ENCODE measurements at places on chromosomes 1 and 21.

DNA sequence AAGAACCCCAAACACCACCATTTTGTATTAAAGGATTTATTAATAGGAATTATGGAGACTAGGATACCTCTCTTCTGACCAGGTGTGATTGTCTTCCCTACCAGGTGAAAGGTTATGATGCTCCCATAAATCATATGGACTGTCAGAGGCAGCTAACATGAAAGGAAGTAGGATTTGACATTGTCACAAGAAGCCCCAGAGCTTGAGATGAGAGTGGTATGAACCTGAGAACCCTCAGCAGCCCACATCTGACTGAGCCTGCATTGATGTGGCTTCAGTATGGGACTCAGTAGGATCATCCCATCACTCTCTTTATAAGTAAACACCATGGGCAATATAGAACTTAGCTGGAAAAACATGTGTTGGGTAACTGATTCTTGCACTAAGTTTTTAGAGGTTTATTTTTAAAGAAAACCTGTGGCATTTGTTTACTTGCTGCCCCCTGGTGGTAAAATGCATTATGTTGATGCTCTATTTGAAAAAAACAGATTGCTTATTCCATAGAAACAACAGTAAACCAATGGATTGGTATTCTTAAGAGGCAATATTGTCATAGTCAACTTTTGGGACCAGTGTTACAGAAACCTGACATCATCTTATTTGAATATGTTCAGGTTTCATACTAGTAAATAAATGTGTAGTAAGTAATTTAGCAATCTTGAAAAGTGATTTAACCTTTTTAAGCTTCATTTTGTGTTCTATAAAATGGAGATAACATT is 16.6 kb upstream of the CACYBP start:
- no peak for DNase-seq

DNA sequence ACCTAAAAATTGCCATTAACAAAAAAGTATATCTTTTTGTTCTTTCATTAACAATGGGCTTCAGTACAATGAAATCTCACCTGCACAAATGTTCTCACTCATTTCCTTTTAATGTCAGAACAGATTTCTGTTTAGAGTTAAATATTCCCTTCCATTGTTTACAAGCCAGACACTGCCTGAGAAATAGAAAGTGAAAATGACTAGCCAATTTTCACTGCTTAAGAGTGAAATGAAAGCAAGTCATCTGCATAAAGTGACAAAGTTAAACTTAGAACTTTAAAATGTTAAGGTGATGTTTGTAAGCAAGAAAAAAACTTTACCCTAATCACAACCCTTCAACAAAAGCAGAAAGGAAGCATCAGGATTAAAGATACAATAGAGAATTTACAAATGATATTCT is 27.5 kb downstream of the COA6 start:
- no peak for DNase-seq

DNA sequence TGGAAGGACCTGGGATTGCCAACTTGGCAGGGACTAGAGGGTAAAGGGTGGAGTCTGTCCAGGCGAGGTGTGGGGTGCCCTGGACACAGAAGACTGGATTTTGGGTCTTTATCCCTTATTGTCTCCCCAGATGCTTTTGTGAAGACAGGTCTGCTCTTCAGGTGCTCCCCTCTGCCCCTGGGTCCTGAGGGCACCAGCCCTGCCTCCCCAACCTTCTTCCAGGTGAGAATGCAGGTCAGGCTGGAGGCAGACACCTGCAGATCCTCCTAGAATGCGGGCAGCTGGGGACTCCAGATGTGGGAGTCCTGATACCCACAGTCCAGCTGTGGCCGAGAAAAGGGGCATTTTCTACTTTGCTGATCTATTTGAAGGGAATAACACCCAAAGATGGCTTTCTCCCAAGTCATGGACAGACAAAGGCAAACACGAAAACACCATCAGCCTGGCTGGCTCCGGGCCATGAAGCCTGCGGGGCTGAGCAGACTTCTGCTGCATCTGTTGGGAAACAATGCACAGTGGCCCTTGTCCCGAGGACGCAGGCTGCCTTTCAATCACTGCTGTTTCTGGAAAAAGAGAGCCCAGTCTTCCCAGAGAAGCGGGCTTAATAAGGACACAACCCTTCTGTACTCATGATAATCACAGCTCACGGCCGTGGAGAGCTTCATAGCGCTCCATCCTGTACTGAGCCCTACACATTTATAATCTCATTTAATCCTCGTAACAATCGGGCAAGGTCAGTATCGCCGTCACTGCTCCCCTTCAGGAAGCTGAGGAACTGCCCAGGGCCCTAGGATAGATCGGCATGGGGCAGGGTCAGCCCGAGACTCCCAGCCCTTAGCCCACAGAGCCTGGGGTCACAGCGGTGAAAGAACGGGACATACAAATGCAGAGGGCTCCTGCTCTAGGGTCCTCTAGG is 62.0 kb upstream of the ABCG1 start:
- peak; percentile 8 for DNase-seq

DNA sequence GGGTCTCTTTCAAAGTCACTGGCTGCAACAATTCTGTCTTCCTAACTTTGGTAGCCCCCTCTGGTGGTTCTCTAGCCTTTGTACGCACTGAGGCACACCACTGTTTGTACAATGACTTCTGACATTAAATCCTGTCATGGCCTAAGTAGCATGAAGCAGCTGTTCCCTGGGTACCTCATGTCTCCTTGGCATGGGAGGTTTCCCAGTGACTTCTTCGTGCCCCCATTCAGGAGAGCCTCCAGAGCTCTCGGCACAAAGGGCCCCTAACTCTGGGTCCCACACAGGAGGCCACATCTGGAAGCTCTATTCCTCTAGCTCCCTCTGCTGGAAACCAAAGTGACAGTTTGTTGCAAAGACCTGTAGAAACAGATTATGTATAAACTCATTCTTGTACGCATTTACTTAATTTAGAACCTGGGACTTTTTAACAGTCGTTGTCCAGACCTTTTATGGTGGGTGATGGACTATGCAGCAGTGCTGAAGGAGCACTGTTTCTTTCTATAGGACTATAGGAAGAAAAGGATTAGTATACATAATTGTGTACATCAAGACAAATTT is 13.4 kb downstream of the SWT1 start:
- DNase-seq: peak; percentile 55

DNA sequence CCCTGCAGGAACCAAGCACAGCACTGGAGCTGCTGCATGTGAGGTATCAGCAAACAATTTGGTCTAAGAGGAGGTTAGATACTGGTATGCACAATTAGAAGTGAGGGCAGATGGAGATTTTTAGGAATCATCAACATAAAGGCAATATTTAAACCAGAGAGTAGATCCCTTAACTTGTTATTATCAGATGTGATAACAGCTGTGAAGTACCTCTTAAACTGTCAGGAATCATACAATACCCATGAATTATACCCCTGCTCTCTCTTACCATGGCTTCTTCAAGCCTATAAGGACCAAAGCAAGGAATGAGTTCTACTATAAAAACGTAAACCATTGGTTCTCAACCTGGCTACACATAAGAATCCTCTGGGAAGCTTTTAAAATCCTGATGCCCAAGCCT is 3.9 kb downstream of the BCAR3 start:
- DNase-seq: no peak

- DNase-seq: no peak
These were observed 218.8 kb downstream of the NTNG1 start for GRCh38 chr1:107359472-107360241.

- no peak for DNase-seq
These were observed 31.0 kb downstream of the SUSD4 start for GRCh38 chr1:223332997-223333396.

DNA sequence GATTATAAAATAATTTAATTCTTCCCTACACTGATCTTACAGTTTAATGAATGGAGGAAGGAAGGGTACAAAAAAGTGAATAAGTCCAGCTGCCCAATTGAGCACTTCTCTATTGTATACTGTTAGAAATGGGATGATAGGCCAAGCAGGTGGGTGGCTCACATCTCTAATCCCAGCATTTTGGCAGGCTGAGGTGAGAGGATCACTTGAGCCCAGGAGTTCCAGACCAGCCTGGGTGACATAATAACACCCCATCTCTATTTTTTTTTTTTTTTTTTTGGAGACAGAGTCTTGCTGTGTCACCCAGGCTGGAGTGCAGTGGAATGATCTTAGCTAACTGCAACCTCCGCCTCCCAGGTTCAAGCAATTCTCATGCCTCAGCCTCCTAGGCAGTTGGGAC is 57.5 kb downstream of the ATP2B4 start:
- DNase-seq: no peak

- DNase-seq: no peak
These were observed 105.9 kb downstream of the GPATCH2 start for GRCh38 chr1:217524787-217525520.

DNA sequence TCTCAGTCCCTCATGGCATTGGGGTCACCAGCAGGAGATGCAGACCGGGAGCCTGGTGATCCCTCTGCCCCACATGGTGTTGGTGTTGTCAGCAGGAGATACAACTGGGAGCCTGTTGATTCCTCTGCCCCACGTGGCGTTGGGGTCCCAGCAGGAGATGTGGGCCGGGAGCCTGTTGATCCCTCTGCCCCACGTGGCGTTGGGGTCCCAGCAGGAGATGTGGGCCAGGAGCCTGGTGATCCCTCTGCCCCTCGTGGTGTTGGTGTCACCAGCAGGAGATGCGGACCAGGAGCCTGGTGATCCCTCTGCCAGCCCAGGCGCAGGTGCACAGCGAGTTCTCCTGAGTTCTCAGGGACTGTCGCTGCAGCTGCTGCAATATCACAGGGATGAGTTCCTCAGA is 229.6 kb upstream of the C1orf174 start:
- no peak for DNase-seq

GRCh38 chr1:184649451-184649888 is 105.2 kb downstream of the EDEM3 start:
- DNase-seq: no peak

DNA sequence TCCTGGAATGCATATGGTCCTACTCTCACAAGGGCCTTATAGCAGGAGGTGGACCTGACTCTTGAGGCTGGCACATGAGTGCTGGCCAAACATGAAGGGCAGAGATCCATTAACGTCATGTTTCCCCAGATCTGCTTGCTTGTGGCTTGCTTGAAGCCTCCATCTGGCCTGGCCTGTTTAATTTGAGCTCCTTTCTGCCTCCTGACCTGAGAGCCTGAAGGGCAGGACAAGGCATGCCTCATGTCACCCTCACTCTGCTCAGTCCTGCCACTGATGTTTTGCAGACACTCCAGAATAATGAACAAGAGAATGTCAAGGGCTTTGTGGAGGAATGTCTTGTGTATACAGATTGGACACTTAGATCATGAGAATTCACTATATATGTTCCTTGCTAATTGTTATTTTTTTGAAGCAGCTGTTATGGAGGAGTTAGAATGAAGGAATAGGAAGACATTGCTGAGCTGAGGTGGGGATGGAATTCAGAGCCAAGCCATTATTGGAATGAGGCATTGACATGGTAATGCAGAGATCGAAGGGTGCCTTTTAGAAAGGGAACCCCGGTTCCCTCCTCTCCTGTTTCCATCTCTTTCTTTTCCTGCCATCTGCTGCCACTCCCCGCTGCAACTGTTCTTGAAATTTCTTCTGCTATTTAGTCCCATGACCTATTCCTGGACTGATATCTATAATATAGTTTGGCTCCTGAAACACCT is 457.0 kb upstream of the PROX1 start:
- no peak for DNase-seq

DNA sequence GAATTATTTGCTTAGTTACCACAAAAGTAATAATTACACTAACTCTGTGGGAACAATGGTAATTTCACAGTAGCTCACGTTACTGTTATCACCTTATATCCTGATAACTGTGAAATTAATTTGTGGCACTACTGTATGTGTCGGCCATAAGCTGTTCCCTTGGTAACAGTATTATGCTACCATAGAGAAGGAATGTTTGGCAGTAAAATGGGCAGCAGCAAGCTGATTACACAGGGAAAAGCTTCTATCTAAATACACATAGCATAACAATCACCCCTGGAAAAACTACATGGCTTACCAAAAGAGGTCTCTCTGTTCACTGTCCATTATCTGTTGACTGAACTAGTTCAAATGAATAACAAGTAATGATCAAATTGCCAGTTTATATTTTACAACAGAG is 124.1 kb downstream of the DPYD start:
- DNase-seq: no peak

Data from activated T-cell treated with anti-CD3 and anti-CD28 coated beads, Interleukin-2, amount 50 U/mL, for 1 hour (primary cell).